ENCODE measurements at places on chromosomes 1 and 21. TPM values are rescaled to one million over a fixed set of nuclear protein-coding genes. Genes with fewer than 3 reads are reported as not detected.
A peak's percentile ranks its signal among the peaks of the same experiment; 100 is the strongest.

DNA sequence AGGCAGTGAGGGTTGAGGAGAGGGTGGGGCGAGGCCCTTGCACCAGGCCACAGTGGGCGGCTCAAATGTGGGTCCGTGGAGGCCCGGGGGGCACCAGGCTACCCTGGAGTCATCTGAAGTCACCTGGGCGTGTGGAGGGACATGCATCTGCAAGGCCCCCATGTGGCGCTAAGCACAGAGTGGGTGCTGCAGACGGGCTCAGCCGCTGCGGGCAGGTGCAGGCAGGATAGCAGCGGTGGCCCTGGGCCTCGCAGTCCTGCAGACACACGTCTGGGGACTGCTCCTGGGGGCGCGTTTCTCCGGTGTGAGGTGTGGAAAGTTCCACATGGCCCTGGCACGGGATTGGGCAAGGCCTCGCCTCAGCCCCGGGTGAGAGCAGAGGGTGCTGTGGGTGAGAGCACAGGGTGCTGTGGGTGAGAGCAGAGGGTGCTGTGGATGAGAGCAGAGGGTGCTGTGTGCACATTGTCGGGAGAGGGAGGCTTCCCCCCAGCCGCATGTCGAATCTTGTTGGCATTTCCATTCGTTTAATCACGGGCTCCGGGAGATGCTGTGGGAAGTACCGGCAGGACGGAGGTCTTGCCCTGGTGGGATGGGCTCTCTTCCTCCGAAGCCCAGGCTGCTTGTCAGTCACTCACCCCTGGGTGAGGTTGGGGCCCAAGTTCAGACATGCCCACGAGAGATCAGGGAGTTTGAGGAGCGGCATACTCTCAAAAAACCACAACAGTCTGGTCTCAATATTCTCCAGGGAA lies 46.5 kb downstream of the TP73 start:
- no peak for DNase-seq

DNA sequence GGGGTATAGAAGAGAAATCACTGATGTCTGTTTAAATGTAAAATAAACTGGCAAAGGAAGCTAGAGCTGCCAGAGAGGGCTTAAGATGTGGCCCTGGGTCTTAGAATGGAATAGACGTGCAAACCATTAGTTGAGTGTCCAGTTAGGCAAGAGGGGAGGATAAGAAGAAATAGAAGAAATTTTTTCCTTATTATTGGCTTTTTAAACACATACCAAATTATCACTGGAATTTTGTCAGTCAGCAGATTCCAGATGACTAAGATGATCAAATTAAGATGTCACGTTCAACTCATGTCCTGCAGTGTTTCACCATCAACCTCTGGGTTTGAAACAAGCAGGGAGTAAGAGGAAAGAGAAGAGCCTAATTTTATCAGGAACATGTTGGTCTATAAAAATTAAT lies 71.6 kb upstream of the C1orf21 start:
- DNase-seq = no peak

DNA sequence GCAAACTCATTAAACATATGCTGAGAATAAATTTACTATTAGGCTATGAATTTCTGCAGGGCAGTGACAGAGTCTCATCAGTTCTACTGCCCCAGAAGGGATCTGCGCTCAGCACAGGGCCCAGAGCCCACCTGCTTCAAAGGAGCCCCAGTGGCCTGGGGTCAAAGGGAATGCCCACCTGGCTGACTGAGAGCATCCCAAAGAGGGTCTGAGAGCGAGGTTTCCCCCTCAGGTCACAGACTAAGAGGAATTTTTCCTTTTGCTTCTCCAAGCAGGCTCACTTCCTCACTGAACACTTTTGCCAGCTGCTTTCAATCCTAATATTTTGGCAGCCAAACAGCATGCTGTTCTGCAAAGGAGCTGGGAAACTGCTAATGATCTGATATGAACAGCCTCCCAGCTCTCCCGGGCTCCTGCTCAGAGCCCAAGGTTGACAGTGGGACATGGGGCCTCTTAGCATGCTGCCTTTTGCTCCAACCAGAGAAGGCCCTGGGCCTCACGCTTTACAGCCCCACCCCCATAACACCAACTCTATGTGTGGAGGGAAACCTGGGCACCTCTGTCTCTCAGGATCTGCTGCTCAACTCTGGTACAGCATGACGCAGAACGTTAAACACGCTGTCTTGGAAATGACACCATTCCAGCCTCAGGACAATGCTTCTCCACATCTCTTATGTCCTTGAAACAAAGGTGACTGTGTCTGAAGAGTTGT lies 70.7 kb upstream of the SYT6 start:
- DNase-seq = no peak

DNA sequence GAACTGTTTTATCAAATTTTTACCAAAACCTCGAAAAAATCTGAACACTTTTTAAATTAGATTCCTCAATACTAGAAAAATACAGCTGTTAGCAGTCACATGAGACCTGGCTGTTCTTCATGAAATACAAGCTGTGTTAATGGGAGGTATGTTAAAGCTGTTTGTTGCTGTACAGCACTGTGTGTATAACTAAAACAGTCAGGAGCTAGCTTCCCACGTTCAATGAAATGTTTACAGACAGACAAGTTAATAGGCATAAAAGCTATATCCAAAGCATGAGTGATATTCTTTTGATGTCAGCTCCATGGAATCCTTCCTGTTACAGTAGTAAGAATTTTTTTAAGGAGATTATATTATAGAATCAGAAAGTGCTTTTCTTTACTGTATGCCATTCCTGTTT lies 223.2 kb upstream of the FOXD3 start:
- DNase-seq = no peak

DNA sequence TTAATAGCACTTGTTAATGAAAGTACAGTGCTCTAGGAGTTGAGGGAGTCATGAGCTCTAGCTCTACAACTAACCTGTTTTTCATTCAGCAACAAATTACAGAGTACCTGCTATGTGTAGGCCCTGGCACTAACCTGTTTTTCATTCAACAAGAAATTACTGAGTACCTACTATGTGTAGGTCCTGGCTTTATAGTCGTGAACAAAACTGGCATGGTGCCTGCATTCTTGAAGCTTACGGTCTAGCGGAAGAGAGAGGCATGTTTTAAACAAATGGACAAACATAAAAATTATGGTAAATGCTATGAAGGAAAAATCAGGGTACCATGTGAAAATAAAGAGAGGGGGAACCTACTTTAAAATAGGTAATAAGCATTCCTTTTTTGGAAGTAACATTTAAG lies 2.2 kb upstream of the UBAP2L start:
- DNase-seq = no peak

DNA sequence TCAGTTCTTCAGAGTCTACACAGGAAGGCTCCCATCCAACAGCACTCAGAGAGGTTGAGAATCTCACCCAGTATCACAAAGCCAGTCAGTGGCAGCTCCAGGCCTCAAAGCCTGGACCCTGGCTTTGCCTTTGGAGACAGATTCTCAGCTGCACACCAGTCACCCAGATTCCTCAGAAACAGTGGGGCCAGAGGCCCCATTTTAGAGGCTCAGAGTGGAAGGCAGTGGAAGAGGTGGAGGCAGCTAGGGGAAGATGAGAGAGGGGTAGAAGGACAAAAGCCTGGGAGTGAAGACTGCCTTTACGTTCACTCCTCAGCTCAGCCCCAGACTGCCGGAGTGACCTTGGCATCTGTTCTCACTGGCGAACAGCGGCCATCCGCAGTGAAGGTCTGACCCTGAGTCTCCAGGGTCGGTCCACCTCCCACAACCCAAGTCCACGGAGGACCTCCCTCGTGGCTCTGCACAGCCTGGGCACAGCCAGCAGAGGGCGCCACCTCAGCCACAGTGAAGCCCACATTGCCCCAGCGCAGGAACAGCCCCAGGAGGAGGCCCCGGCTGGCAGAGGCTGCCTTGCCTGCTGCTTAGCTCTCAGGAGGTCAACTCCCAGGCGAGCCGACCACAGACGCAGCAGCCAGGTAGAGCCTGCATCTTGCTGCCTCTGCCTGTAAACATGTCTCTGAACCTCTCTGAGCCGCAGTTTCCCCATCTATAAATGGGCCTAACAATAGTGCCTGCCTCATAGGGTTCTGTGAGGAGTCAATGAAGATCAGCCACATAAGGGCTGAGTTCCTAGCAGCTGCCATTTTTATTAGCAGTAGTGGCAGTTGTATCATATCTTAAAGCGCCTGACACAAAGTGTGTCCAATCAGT lies 5.9 kb upstream of the FNDC5 start:
- DNase-seq = peak; percentile 46

GRCh38 chr1:28064064-28064463 lies 24.3 kb downstream of the EYA3 start:
- no peak for DNase-seq

DNA sequence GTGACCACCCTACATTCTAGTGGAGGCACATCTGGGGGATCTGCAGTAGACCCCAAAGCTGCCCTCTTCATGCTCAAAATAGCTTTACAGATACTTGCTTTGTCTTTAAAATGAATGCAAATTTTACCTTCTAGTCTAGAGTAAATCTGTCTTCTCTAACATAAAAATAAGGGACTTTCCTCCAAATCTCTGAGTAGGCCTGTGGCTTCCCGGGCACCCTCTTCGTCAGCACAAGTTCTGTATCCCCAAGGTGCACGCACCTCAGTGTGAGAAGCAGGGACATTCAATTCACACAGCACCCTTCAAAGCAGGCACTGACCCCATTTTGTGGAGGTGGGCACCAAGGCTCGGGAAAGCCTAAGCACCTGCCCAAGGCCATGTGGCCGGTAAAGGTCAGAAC lies 19.0 kb downstream of the MEF2D start:
- no peak for DNase-seq

DNA sequence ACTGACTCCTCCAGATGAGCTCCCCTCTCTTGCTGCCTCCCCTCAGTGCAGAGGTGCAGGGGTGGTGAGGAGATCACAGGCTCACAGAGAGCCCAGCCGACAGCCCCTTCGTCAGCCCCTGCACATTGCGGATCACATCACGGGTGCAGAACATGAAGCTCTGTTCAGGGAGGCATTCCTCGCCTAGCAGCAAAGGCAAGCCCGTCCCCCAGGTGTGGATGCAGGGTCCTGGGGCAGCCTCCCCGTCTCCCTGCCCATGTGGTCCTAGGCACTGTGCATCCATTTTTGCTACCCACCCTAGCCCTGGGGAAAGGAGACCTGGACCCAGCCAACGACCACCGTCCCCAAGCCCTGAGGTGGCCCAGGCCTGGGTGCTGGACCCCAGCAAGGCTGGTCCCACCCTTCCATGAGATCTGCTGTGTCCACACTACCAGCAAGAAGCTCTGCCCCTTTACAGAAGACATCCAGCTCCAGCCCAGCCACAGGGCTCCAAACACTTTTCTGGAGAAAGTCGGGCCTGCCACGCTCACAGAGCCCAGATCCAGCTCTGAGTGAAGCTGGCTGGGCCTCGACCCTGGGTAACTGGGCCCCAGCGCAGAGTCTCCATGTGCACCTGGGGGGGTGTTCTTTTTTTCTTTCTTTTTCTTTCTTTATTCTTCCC lies 248.7 kb downstream of the NPHP4 start:
- DNase-seq = no peak

- DNase-seq = no peak
These were observed 265.9 kb upstream of the C1orf105 start for GRCh38 chr1:172154551-172154950.

DNA sequence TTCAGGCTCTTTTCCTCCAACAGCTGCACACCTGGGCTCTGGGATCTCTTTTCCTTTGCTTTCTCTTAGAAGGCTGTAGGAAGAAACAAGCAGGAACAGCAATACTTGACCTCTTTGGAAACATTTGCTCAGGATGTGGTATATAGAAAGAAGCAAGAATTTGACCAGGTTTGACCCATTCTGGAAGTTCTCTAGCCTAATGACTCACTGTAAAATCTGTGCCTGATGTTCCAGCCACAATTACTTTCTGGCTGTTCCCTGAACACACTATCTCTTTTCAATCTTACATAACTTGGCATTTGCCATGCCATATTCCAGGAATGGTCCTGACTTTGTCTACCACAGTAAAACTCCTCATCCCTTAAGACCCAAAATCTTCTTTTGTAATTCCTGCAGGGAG lies 419.9 kb upstream of the DAB1 start:
- no peak for DNase-seq

DNA sequence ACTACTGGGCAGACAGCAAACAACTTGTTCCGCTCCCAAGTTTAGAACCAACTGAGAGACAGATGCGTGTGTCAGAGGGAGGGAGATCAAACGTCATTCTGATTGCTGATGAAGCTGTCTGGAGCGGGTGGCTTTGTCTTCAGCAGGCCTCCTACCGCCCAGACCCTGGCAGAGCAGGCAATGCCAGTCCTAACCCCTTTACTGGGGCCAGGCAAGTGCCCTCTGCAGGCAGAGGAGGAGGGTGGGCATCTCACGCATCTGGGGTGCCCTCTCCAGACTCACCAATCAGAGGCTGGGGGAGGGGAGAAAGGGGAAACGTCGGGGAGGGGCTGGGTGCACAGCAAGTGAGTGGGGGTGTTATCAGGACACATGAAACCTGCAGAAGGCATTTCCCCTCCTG lies 126.6 kb downstream of the ACTL8 start:
- DNase-seq = no peak

DNA sequence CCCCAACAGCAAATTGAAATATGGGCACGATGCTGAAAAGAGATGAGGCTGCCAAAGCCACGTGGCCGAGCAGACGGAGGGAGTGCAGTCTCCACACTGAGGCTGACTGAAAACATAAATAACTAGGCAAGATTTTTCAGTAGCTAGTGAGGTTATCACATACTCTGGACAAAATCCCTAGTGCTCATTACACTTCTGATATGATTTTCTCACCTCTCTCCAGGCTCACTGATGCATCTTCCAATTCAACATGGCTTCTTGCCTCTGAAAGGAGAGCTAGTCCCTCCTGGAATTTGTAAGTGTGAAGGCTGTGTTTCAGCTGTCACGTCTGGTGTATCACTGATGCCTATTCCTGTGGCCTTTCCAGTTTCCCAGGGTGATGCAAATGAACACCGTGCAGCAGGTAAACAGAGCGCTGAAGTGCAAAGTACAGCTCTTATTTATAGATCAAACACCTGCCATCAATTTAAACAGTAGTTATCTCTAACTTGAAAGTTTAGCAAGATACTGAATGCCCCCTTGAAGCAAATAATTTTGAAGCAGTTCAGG lies 656.1 kb downstream of the KIF26B start:
- peak; percentile 61 for DNase-seq

- DNase-seq = no peak
These were observed 2.1 kb downstream of the DISP3 start for GRCh38 chr1:11481019-11481418.

- DNase-seq = no peak
These were observed 24.8 kb upstream of the MUTYH start for GRCh38 chr1:45365051-45365450.

DNA sequence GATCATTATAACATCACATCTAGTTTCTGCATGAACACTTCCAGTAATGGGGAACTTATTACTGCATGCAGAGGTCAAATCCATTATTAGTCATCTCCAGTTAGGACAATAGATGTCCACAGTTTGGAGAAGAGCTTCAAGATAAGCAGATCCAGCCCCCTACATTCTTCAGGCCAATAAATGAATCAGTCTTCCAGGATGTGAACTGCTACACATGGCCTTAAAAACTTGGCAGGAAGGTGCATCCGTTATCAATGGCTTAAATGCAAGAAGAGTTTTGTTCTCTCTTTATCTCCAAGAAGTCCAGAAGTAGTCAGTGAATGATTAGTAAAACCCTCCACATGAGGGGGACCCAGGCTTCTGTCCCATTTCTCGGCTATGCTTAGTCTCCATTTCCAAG lies 70.8 kb downstream of the DMRTA2 start:
- no peak for DNase-seq

TFF2 gene
- 58.7 TPM for polyA plus RNA-seq

S100A4 gene
- 116 TPM for polyA plus RNA-seq

FLG gene
- polyA plus RNA-seq = not detected

VASH2 gene
- polyA plus RNA-seq = 3.0 TPM

WNT4 gene
- 4.2 TPM for polyA plus RNA-seq

BRDT gene
- polyA plus RNA-seq = not detected

OR2M3 gene
- polyA plus RNA-seq = not detected
